Effector memory CD8-positive, alpha-beta T cell (primary cell): ENCODE measurements at places on chromosomes 7 and 10.

- DNase-seq: no peak
Observed at GRCh38 chr10:86440874-86441843, 74.6 kb upstream of the GRID1 start.

DNA sequence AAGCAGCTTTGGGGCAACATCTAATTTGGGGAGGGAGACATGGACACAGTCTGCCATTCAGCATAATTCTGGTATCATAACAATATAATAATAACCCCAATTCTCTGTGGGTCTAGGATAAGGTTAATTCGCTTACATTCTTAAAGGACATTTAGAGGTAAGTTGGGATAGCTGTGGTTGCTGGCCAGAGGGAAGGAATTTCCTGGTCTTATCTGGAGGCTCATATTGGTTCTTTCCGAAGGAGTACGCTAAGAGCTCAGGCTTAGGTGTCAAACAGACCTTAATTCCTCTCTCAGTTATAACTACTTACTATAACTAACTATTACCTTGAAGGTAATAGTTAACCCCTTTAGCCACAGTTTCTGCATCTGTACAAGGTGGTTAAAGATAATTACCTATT lies 68.8 kb downstream of the SPAG6 start:
- DNase-seq: no peak

DNA sequence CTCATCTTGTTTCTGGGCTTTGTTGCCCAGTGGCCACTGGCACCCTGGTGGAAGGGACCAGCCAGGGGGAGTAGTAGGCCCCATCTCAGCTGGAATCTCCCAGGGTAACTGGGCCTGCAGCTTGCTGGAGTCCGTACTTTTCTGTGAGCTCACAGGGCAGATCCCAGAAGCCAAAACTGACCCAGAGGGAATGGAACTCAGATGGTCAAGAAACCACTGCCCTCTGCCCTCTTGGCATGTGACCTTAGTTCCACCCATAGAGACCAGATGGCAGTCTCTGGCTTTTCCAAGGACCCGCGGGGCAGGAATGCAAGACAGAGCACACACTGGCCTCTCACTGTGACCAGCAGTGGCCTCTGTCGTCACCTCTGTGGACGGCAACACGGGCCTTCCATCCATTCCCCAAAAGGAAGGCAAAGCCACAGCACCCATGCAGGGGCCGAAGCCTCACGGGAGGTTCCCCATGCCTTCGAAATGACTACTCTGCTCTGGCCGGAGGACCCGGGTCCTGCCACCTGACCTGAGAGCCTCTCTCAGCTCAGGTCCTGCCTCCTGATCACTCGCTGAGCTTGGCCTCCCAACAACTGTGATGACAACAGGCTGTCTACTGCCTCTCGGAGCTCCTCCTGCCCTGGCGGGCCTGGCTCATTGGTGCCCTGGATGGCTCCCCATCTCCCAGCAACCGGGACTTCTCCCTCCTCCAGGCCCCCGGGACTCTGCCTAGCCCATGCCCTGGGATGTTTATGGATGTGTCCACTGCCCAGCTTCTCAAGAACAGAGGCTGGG lies 29.9 kb downstream of the MYL10 start:
- DNase-seq: no peak

- no peak for DNase-seq
Observed at GRCh38 chr7:74462707-74463100, 9.0 kb downstream of the GTF2IRD1 start.

GRCh38 chr7:128921866-128922440 lies 11.4 kb upstream of the KCP start:
- no peak for DNase-seq

GRCh38 chr7:139523199-139523941 lies at the start of gene CLEC2L:
Gene CLEC2L (plus strand): TSS chr7:139523685. CDS start chr7:139523928, 243 bp downstream.
- DNase-seq: no peak

GRCh38 chr7:122572706-122573105 lies 126.2 kb downstream of the RNF133 start:
- DNase-seq: no peak

DNA sequence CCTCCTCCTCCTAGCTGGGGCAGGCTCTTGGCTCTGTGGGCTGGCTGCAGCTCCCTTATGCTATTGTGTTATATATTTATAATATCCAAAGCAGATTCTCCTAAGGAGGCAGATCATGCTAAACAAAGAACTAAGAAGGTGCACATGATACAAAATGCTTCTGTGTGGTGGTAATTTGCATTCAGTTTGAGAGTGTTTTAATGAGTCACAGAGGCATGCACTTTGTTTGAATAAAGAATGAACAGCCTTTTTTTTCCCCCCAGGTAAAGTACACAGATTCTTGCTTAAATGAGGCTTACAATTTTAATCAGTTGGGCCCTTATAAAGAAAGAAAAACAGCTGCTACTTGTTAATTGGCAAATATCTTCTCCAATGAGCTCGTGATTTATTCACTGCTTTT lies 95.0 kb downstream of the FANK1 start:
- DNase-seq: no peak

- no peak for DNase-seq
Observed at GRCh38 chr10:98249134-98249533, 18.9 kb downstream of the LOXL4 start.

- peak; percentile 71 for DNase-seq
Observed at GRCh38 chr10:46282842-46283574, 3.8 kb upstream of the ANTXRL start.

- no peak for DNase-seq
Observed at GRCh38 chr7:92158660-92159575, 20.0 kb downstream of the LRRD1 start.

- no peak for DNase-seq
Observed at GRCh38 chr10:47365431-47366180, 17.4 kb downstream of the RBP3 start.

GRCh38 chr7:116796471-116796870 lies 65.9 kb upstream of the CAPZA2 start:
- no peak for DNase-seq

DNA sequence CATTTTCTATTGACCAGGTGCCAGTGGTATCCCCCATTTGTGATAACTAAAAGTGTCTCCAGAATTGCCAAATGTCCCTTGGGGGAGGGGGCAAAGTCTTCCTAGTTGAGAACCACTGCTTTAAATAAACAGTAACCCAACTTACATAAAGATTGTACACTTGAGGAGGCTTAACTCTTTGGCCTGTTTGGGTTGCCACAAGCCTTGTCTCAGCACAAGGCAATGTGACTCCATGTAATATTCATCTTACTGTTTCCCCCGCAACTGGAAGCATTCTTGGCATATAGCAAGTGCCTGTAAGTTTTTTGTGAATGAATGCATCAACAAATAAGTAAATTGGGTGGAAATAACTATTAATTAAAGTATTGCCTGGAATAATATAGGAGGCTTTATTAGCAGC lies 108.3 kb downstream of the ANK3 start:
- DNase-seq: no peak

GRCh38 chr7:145848691-145849090 lies 267.9 kb upstream of the CNTNAP2 start:
- no peak for DNase-seq

- no peak for DNase-seq
Observed at GRCh38 chr7:25308906-25309705, 80.8 kb upstream of the NPVF start.

DNA sequence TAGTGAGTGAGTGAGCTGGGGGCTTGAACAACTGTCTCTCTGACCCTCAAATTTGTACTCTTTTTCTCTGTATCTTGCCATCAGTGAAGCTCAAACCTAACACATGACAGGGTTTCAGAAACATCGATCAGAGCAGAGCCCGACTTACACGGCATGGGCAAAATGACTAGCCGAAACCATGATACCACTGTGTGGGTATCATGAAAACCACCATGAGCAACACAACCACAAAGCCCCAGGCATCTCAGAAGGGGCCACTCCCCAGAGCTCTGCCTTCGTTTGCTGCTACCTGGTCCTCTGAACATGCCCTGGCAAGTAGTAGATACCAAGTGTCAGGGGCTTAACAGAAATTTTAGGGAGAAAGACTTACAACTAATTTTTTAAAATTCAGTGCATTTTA lies 308.5 kb downstream of the WDR11 start:
- no peak for DNase-seq

- DNase-seq: no peak
Observed at GRCh38 chr7:158244430-158244829, 343.2 kb downstream of the PTPRN2 start.

- no peak for DNase-seq
Observed at GRCh38 chr10:84076540-84077195, 62.6 kb upstream of the GHITM start.

- DNase-seq: no peak
Observed at GRCh38 chr10:33236916-33237315, 97.6 kb downstream of the NRP1 start.

GRCh38 chr7:74412056-74412455 lies 41.6 kb upstream of the GTF2IRD1 start:
- no peak for DNase-seq

DNA sequence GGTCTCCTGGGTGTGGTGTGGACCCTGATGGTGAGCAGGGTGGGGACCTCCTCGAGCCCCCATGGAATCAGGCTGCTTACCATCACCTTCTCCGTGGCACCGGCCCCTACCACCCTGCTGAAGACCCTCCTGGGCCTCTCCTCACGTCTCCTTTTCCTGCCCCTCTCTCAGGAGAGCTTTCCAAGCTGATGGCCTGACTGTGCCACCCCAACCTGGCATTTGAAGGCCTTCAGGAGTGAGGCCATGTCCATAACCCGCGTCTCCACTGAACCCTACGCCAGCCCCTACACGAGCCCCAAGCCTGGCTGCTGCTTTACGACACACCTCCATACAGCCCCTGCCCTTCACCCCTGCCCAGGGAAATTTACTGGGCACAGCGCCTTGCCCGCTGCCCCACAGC lies 55.4 kb downstream of the ZRANB1 start:
- DNase-seq: no peak

DNA sequence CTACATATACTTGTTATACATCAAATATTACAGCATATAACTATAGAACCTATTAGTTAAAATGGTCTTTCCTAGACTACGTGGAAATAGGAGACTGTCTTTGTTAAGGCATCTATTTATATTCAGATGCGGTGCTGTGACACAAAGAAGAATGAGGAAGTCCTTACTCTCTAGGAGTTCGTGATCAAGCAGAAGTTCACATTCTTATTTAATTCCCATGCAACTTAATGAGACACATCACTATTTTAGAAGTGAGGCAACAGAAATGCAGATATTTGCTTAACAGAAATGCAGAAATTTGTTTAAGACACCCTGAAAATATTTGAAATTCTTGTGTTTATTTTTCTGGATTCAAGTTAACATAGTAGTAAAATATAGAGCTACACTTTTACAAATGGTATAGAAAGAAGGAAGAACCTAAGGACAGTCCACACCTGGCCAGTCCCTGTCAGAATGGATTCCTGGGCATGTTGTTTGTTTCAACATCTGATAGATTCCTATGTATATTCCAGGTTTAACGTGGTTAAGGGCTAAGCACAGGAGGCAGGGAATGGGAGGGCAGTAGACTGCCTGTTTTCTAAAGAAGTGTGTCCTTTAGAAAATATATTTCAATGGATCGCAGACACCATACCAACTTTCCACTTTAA lies 70.6 kb upstream of the NXPH1 start:
- no peak for DNase-seq

- DNase-seq: no peak
Observed at GRCh38 chr7:74017125-74017524, 10.8 kb upstream of the ELN start.

GRCh38 chr10:121221991-121222390 lies 370.8 kb downstream of the WDR11 start:
- DNase-seq: no peak

DNA sequence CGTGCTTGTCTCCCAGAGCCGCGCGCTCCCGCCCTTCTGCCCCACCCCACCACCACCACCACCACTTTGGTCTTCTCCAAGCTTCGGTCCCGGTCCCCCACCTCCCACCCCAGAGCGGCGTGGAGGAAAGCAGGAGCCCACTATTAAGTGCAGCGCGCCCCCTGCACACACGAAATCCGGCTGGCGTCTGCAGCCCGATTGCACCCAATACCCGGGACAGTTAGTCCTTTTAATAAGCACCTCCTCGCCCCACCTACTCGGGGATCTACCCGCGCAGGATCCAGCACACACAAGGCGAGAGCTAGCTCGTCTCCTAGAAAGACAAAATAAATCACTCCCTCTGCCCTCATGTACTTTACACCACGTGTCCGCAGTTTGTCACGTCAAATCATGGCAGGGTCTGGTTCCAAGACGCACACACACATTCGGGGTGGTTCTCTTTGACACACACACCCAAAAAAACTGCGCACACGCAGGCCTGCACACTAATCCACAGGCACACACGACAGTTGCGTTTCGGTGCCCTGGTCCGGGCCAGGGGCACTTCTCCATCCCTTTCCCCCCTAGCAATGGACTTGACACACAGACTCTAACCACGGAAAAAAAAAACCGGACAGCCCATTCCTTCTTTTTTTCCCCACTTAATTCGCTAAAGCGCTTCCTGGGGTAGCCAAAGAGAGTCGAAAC lies 1.6 kb downstream of the SFMBT2 start:
- peak; percentile 36 for DNase-seq

DNA sequence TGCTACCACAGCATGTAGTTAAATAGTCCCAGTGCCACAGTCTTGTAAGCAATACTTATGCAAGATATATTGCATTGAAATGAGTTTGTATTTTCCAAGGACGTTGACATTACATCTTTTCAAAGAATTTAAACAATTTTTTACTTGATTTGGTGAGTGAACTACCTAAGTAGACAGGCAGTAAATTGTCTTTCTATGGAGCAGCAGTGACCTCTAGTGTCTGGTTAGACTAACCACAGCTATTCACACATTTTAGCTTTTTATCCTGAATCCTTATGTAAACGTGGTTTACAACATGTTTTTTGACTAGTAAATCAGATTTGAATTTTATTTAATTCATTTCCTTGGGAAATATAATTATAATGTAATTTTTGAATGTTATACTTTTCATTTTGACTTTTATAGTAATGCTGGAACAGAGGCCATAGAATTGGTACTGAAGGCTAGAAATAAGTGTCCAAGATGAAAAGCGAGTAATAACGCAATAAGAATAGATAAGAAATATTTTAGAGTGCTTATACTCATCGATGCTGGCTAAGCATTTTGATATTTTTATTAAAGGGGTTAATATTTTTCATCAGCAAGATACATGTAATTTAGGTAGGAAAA lies 5.6 kb downstream of the LRRTM3 start:
- no peak for DNase-seq

- no peak for DNase-seq
Observed at GRCh38 chr10:125878957-125879835, 1.9 kb downstream of the DHX32 start.

- DNase-seq: no peak
Observed at GRCh38 chr10:71912431-71912830, 51.8 kb upstream of the CHST3 start.

- no peak for DNase-seq
Observed at GRCh38 chr7:43697690-43698089, 31.6 kb downstream of the COA1 start.
